ENCODE measurements at places on chromosomes 16 and 17.

- peak; percentile 34 for DNase-seq
These were observed 4.0 kb upstream of the ZC3H18 start for GRCh38 chr16:88566158-88566557.

- DNase-seq = no peak
These were observed 43.4 kb downstream of the BMERB1 start for GRCh38 chr16:15477802-15478201.

GRCh38 chr17:65173976-65174683 lies 37.0 kb downstream of the RGS9 start:
- no peak for DNase-seq

- peak; percentile 5 for DNase-seq
These were observed 532 bp downstream of the DHX40 start for GRCh38 chr17:59565959-59566324.

GRCh38 chr17:73119631-73120030 lies 27.1 kb upstream of the SLC39A11 start:
- no peak for DNase-seq

GRCh38 chr16:58094791-58095574 lies 34.2 kb downstream of the CFAP20 start:
- DNase-seq = no peak

DNA sequence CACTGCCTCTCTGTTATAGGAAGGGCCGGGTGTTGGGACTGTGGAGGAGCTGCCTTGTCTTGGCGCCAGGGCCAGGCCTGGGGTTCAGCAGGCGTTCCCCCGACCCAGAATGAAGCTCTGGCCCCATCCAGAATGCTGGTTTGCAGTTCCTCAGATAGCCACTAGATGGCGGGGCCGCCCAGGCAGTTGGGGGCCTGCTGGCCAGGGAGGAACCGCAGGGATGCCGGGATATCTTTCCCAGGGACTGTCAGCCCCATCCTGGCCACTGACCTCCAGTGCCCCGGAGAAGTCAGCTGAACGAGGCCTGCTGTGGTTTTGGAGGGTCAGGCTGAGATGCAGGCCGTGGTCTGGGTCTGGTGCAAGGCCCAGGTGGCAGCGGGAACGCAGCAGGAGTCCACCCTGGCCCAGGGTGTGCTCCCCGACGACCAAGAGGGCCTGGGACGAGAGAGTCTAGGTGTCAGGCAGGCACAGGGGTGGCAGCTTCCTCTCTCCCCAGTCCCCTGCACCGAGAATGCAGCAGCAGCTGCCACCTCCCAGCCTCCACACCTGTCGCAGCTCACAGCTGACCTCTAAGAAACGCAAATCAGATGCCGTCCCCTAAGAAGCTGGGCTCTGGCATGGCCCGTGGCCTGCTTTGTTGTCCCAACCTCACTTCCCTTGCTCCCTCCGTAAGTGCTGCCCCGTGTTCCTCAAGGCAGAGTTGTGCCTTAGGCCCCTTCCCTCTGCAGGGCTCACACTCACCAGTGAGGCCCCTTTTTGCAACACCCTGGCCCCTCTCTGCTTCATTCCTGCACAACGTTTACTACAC lies 51.2 kb downstream of the RMI2 start:
- peak; percentile 33 for DNase-seq

DNA sequence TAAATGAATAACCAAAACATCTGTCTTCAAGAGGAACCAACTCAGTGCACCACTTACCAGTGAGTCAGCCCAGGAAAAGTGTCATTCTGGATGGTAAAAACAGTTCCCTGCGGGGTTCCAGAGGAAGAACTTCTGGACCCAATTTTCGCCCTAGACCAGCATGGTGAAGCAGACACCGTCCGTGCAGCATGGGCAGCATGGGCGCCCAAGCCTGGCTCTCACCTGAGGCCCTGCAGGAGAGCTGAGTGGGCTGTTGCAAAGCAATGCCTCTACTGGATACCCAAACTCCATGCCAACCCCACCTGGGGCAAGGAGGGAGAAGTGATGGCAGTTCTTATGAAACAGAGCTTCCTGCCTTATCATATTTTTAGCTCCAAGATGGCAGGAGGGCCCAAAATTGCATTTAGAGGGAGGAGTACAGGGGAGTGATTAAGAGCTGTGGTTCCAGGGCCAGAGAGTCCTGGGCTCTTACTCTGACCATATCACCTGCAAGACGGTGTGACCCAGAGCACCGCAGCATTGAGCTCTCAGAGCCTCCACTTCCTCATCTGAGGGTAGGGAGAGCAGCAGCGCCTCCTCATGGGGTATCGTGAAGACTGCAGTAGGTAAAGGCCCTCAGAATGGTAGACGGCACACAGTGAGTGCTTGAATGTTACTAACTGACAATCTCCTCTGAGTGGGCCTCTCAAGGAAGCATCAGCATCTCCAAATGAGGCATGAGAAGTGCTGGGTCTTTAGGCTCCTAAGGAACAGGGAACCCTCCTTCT lies 16.6 kb upstream of the INPP5K start:
- DNase-seq = peak; percentile 15

- DNase-seq = no peak
These were observed 99.0 kb downstream of the CCDC182 start for GRCh38 chr17:57645950-57646665.

- no peak for DNase-seq
These were observed 3.5 kb upstream of the CORO1A start for GRCh38 chr16:30179931-30180330.

DNA sequence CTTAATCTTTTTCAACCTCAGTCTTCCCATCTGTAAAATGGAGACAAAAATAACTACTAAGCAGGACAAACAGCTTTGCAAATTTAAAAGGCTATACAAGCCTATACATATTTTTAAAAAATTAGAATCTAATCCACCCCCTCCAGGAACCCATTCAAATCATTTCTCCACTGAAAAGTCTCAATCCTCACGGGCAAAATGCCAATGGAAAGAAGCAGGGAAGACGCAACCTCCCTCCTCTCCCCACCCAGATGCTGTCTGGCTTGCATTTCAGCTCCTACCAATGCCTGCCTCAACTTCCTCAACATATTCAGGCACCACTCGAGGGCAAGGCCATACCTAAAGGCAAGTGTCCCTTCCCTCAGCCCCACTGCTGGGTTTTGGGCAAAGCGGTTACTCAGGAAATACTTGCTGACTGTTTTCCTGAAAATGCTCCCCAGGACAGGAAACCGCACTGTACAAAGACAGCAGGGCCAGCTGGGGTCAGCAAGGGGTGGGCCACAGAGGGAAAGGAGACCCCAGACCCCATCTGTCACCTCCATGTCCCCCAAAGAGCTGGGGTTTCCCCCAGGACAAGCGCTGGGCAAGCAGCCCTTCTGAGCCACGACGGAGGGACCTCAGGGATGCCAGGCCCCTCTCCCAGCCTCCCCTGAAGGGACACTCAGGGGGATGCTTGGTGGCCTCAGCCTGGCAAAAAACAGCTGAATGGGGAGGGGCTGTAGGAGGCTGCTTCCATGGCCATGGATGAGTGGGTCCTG lies 47.7 kb upstream of the DOC2B start:
- DNase-seq = no peak
